Tibial artery (tissue), 4 donors: ENCODE measurements at places on chromosomes 2 and 18.

GRCh38 chr2:230866756-230867523, 2.2 kb downstream of the ITM2C start:
- no peaks in the 10 kb centered on the region for H3K36me3 ChIP-seq
- H3K4me1 ChIP-seq, result peaks cover 48% of the 10 kb centered on the region
- H3K4me3 ChIP-seq, result no peak overlapping the region
- DNase-seq, result no peak

DNA sequence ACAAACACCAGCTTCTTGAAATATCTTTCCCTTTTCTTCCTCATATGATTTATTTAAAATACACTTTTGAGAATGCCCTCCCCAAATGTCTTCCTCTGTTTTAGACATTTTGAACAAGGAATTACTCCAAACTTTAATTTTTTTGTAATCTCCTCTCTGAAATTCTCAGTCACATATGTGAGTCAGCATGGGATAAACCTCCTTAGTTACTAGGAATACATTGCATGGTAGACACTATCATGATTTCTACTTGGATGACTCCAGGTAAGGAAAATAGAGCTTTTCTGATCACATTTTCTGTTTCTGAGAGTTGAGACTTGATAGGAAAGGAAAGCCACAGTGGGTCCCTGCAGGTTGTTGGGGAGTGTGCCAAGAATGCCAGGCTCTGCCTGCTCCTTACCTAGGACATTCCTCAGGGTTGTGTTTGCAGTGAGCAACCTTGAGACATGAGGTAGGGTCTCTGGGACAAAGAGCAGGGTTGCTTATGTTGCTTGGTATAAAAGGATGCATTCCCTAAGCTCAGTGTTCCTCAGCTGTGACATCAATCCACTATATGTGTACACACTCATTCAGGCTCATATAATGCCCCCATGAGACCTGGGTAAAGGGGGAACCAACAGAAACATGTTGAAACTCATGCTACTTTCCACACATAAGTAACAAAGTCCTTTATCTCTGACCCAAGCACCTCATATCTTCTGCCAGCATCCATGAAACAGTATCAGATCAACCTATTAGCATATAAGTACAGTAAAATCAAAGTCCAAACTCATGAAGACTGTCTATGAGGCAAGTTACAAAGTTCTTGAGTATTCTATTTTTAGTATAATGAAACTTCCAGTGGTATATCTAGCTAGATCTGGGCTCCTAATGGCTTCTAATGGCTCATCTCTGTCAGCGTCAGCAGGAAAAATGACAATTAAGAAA, 112.8 kb upstream of the SCN1A start:
- no peaks in the 10 kb centered on the region for H3K4me1 ChIP-seq
- DNase-seq, result no peak
- H3K27me3 ChIP-seq, result no peaks in the 10 kb centered on the region
- H3K27ac ChIP-seq, result no peak overlapping the region

- no peaks in the 10 kb centered on the region for H3K27me3 ChIP-seq
- no peak overlapping the region for H3K27ac ChIP-seq
- DNase-seq, result no peak
- H3K4me1 ChIP-seq, result peaks cover 6% of the 10 kb centered on the region
- H3K36me3 ChIP-seq, result no peaks in the 10 kb centered on the region
These were observed 2.2 kb upstream of the MAPRE2 start for GRCh38 chr18:35038881-35039491.

GRCh38 chr18:40980171-40980570, 974.9 kb upstream of the PIK3C3 start:
- DNase-seq, result no peak
- no peaks in the 10 kb centered on the region for H3K36me3 ChIP-seq
- H3K4me3 ChIP-seq, result no peak overlapping the region
- no peak overlapping the region for H3K27ac ChIP-seq
- H3K4me1 ChIP-seq, result no peaks in the 10 kb centered on the region

DNA sequence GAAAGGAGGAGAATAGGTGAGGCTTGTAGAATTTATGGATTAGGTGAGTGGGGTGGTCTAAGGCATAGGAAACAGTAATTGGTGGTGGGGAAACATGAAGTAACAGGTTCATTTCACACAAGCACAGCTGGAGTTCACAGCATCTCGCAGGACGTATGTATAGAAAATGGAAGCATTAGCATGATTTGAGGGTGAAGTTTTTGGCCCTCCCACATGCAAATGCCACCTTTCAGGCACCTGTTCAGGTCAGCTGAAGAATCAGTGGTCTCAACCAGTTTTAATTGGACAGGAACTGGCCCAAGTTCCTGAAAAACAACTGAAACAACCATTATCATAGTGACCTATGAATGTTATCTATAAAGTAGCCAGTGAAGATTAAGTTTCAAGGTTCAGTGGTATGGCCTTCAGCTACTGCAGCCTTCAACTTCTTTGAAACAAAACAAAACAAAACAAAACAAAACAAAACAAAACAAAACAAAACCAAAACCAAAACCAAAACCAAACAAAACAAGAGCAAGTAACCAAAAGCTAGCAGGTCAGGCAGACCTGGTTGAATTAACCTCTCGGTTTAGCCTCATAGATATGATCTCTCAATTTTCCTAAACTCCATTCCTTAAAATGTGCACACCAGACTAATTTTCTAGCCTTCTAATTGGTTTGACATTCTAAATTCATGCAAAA, 102.1 kb upstream of the SPHKAP start:
- H3K4me1 ChIP-seq, result no peaks in the 10 kb centered on the region
- no peak overlapping the region for H3K27ac ChIP-seq
- H3K36me3 ChIP-seq, result no peaks in the 10 kb centered on the region

DNA sequence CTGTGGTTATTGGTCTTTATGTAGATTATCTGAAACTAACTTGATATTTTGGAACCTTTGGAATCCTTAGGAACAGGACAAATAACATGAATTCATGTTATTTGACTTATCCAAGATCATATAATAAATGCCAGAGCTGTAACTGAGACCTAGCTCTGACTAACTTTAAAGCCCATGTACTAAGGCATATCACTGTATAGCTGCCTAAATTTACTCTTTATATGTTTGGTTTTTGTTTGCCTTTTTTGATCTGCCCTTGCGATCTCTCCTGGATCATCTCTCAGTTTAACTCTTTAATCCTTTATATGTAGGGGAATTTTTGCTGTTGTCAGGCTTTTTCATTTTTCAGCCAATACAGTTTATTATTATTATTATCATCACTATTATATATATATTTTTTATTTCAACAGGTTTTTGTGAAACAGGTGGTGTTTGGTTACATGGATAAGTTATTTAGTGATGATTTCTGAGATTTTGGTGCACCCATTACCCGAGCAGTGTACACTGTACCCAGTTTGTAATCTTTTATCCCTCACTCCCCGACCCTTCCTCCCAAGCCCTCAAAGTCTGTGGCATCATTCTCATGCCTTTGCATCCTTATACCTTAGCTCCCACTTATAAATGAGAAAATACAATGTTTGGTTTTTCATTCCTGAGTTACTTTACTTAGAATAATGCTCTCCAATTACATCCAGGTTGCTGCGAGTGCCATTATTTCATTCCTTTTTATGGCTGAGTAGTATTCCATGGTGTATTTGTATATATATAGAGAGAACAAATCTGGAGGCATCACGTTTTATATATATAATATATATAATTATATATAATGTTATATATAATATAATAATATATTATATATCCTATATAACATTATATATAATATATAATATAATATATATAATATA, 48.9 kb downstream of the APLF start:
- no peak overlapping the region for H3K27ac ChIP-seq
- no peaks in the 10 kb centered on the region for H3K4me1 ChIP-seq
- no peaks in the 10 kb centered on the region for H3K27me3 ChIP-seq
- DNase-seq, result no peak
- H3K4me3 ChIP-seq, result no peak overlapping the region
- peaks cover 4% of the 10 kb centered on the region for H3K36me3 ChIP-seq

- H3K4me1 ChIP-seq, result no peaks in the 10 kb centered on the region
These were observed 1091.8 kb upstream of the NXPH2 start for GRCh38 chr2:139872032-139872431.

DNA sequence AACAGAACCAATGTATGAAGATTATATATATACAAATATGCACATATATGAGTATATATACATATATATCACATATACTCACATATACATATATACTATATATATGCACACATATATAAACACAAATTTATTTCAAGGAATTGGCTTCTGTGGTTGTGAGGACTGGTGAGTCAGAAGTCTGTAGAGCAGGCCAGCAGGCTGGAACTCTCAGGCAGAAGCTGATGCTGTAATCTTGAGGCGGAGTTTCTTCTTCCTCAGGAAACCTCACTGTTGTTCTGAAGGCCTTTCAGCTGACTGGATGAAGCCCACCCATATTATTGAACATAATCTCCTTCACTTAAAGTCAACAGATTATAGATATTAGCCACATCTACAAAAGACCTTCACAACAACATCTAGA, 143.9 kb upstream of the CREB1 start:
- no peak overlapping the region for H3K4me3 ChIP-seq
- H3K36me3 ChIP-seq, result no peaks in the 10 kb centered on the region
- H3K27me3 ChIP-seq, result no peaks in the 10 kb centered on the region
- no peak overlapping the region for H3K27ac ChIP-seq
- no peak for DNase-seq

- no peak overlapping the region for H3K27ac ChIP-seq
- no peaks in the 10 kb centered on the region for H3K4me1 ChIP-seq
- no peaks in the 10 kb centered on the region for H3K36me3 ChIP-seq
- H3K4me3 ChIP-seq, result no peak overlapping the region
- H3K27me3 ChIP-seq, result no peaks in the 10 kb centered on the region
- no peak for DNase-seq
These were observed 73.3 kb upstream of the PPP1CB start for GRCh38 chr2:28678175-28678855.

DNA sequence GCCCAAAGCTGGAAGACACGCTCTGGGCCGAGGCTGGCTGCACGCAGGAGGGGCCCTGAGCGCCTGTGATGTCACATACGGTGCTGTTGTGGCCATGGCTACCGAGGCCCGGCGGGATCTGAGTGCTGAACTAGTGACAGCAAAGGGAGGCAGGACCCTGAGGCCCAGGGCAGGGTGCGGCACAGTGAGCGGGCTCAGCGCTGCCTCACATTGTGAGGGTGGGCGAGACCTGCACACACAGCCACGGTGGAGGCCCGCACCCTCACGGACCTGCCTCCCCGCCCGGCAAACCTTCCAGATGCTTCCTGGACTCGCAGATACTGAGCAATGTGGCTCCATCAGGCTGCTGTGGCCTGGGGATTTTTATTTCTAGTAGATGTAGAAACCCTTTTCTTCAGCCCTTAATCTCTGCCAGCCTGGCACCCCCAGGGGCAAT, 133.8 kb upstream of the CTDP1 start:
- H3K4me1 ChIP-seq, result no peaks in the 10 kb centered on the region
- no peaks in the 10 kb centered on the region for H3K36me3 ChIP-seq
- H3K27ac ChIP-seq, result no peak overlapping the region
- H3K4me3 ChIP-seq, result no peak overlapping the region
- DNase-seq, result peak; percentile 13

DNA sequence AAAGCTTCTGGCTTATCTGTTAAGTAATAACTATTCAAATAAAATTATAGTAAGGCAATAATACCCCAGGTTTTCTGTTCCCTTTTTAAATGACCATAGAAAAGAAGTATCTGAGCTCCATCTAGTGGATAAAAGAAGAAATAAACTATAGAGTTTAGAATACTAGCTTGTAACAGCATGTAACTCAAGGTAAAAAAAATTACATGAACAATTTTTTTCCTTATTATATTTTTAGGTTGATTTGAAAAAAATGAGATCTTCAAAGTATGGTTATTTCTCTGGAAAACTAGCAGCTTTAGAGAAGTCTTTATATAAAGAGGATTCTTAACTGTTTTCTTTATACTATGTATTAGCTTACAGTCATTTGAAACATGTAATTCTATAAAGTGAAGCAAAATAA, 58.1 kb downstream of the NCKAP1 start:
- no peak overlapping the region for H3K27ac ChIP-seq
- peaks cover 8% of the 10 kb centered on the region for H3K4me1 ChIP-seq
- DNase-seq, result no peak
- peaks cover 60% of the 10 kb centered on the region for H3K36me3 ChIP-seq
- H3K4me3 ChIP-seq, result no peak overlapping the region

GRCh38 chr2:2181493-2181892, 149.6 kb downstream of the MYT1L start:
- no peaks in the 10 kb centered on the region for H3K4me1 ChIP-seq
- H3K27me3 ChIP-seq, result no peaks in the 10 kb centered on the region
- H3K36me3 ChIP-seq, result no peaks in the 10 kb centered on the region
- no peak overlapping the region for H3K27ac ChIP-seq
- H3K4me3 ChIP-seq, result no peak overlapping the region

DNA sequence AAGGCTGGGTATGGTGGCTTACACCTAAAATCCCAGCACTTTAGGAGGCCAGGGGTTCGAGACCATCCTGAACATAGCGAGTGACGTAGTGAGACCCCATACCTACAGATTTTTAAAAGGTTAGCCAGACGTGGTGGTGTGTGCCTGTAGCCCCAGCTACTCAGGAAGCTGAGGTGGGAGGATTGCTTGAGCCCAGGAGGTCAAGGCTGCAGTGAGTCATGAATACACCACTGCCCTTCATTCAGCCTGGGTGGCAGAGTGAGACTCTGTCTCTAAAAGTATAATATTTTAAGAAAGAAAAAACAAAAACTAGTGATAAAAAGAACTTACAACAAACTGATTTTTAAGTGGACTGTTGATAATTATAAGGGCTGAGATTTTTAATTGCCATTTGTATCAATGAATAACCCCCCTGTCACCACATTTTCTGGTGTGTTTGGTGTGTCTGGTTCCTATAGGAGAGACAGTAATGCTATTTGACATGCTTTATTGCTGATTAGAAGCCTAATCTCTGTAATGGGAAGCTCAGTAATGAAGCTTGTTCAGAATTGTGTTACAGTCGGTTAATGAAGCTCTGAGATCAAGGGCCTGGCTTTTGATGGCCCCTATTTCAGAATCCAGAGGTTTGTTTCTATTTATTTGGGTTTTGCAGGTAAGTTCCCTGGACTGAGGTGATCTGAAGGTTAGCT, 147.0 kb downstream of the NEDD4L start:
- no peaks in the 10 kb centered on the region for H3K36me3 ChIP-seq
- DNase-seq, result no peak
- no peak overlapping the region for H3K27ac ChIP-seq
- no peak overlapping the region for H3K4me3 ChIP-seq
- no peaks in the 10 kb centered on the region for H3K27me3 ChIP-seq
- peaks cover 7% of the 10 kb centered on the region for H3K4me1 ChIP-seq

DNA sequence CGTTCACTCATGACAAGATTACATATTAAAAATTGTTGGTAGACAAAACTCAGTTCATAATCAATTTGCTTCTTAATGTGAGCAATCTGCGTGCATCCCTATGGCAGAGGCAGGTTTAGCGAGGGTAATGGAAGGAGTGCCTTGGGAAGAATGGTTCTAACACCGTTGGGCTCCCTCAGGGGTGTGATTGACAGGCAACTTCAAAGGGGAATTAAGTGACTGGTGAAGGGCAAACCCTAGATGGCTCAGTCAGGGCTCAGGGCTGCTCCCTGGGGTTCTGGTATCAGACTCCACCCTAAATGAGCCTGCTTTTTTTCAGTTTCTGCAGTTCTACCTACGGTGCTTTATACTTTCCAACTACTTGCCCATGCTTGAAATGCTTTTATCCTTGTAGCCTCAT, 419.5 kb upstream of the CELF4 start:
- H3K27ac ChIP-seq, result no peak overlapping the region
- no peaks in the 10 kb centered on the region for H3K27me3 ChIP-seq
- no peak overlapping the region for H3K4me3 ChIP-seq
- H3K4me1 ChIP-seq, result no peaks in the 10 kb centered on the region
- DNase-seq, result no peak
- H3K36me3 ChIP-seq, result no peaks in the 10 kb centered on the region

GRCh38 chr2:206647985-206648384, 5.7 kb downstream of the FAM237A start:
- no peak for DNase-seq
- no peaks in the 10 kb centered on the region for H3K36me3 ChIP-seq
